ENCODE measurements at places on chromosomes 16 and 17. TPM values are rescaled to one million over a fixed set of nuclear protein-coding genes. Genes with fewer than 3 reads are reported as not detected.

GJC1 gene
- polyA plus RNA-seq = 44.4 TPM

CCL5 gene
- 2.7 TPM for polyA plus RNA-seq

PIRT gene
- polyA plus RNA-seq = 0.06 TPM

TENT4B gene
- 13.9 TPM for polyA plus RNA-seq

ZG16 gene
- 0.09 TPM for polyA plus RNA-seq

CDC42EP4 gene
- polyA plus RNA-seq = 90.6 TPM

ABCC6 gene
- 12.3 TPM for polyA plus RNA-seq

Data from right lung (tissue), 10 donors.